ENCODE measurements at places on chromosomes 4 and X.

- no peak for DNase-seq
These were observed 138.0 kb upstream of the FGF13 start for GRCh38 chrX:138849521-138849920.

GRCh38 chr4:189087971-189088370, 852.7 kb upstream of the FRG1 start:
- DNase-seq = no peak

DNA sequence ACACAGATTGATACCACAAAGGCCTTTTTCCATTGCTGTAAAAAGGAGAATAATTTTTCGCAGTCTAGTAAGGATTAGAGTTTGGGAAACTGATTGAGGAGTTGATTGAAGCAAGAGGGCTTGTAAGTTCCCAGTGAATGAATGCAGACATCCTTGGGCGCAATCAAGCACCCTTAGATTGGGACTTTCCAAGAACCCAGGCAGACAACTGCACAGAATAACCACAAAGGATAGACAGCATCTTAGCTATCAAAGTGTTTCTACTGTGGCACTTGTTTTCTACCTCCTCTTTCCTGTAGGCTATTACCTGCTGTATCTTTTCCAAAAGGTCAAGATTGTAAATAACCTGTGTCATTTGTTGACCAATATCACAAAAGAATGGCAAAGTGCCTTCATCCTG, 2.6 kb downstream of the COX18 start:
- DNase-seq = no peak

GRCh38 chr4:128917781-128918180, 108.3 kb downstream of the JADE1 start:
- no peak for DNase-seq

GRCh38 chr4:162891788-162892707, 274.6 kb downstream of the NAF1 start:
- DNase-seq = no peak

GRCh38 chr4:13922459-13922858, 294.9 kb upstream of the BOD1L1 start:
- DNase-seq = no peak

DNA sequence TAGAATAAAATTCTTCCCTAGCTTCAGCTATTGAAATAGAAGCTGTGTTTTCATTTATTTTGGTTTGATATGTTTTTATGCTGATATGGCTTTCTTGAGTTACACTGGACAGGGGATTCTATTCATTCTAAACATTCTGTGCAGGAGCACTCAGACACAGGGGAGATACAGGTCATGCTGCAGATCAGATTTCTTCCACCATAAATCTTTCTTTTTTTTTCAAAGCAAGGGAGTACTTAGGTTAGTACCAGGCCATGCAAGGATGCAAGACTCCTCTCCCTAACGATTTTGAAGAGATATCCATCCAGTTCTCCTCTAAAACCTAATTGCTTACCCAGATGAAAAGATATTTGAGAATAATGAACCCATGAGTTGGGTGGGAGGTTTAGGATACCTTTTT, 21.4 kb downstream of the ETDC start:
- no peak for DNase-seq

DNA sequence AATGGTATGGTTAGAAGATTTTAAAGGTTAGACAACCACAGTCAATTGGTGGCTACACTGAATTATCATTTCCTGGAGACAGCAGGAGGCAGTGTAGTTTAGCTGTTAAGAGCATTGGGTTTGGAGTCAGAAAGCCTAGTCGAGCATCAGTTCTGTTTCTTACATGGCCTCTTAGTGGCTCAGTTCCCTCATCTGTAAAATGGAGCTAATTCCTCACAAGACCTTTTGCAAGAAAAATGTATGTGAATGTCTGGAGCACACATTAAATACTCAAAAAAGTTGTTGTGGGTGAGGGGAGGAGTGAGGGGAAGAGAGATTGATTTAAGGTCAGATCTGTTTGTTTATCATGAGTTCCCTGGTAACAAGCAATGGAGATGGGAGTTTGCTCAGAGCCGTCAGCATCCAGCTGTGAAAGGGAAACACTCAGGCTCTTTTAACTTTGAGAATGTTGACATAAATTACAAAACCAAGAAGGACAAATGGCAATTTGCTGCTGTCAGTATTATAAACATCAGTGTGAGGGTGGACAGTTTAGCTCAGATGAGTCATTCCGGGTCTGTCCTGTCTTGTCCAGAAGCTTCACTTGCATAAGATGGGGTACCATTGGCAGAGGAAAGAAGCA, 98.2 kb upstream of the PGRMC2 start:
- DNase-seq = peak; percentile 94

DNA sequence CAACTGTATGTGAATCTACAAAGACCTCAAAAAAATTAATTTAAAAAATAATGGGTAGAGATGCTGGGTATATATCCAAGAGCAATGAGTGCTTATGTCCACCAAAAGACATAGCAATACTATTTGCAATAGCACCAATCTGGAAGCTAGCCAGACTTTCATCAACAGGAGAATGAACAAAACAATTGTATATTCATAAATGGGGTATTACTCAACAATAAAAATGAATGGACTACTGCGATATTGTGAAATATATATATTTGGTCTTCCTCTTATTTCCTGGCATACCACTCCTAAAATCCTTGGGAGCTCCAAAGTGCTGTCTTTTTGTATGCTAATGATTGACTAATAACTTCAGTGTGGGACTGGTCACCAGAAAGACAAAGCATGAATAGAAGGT, 77.5 kb downstream of the MSN start:
- DNase-seq = peak; percentile 78

DNA sequence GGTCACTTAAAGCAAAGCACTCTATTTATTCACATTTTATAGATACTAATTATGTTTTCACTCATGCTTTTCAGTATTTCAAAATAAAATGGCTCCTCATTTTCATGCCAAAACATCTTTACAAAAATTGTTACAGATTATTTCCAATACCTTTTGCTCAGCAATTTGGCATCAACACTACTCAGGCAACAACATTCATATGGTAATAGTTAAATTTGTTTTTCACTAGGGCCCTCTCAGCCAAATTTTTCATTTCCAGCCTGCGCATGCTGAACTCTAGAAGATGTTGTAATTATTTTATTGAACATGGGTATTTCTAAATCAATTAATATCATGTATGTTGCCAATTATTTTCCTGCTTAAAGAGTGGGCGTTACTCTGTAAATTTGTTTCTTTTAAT, 225.6 kb downstream of the ANTXR2 start:
- no peak for DNase-seq

GRCh38 chr4:184156163-184156920, 61.3 kb downstream of the ENPP6 start:
- DNase-seq = no peak

DNA sequence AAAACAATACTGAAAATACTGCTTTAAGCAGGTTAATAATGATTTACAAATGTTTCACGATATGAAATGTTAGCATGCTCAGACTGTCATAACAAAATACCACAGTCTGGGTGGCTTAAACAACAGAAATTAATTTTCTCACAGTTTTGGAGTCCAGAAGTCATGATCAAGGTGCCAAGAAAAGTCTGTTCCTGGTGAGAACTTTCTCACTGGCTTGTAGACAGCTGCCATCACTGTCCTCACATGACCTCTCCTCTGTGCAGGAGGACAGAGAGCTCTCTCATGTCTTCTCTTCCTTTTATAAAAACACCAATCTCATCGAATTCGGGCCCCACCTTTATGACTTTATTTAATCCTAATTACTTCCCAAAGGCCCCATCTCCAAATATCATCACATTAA, 426.7 kb downstream of the KLHL13 start:
- no peak for DNase-seq

DNA sequence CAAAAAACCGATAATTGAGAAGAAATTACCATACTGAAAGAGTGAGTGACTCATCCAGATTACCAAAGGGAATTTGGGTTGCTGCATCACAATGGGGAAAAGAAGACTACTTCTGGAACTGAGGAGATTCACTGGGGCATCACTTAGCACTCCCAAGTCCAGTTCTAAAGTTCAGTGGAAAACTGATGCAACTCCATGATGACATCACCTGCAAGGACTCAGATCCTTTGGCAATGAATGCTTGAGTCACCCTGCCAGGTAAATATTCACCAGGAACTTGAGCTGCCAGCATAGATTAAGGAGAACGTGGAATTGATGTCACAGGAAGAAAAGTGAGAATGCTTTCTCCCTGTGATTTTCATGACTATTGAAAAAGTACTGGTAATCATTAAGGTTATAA, 32.0 kb upstream of the SMIM10L2A start:
- peak; percentile 92 for DNase-seq

GRCh38 chr4:57211131-57211530, 100.9 kb upstream of the IGFBP7 start:
- no peak for DNase-seq

GRCh38 chr4:93891244-93891643, 62.7 kb downstream of the ATOH1 start:
- no peak for DNase-seq

DNA sequence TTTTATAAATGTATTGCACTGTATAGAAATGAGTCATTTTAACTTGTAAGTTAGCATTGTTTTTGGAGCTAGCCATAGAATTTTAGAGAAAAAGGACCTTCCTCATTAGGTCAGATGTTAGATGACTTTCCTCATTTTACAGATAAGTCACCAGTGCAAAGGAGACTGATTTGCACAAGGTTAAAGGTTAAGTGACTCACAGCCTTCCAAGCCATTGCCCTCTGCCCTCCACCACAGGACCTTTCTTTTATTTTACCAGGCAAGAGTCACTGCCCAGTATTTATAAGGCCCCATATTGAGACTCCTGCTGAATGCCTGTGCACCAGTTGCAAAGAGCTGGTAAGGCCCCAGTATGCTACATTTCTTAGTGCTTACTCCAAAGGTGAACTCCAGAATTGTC, 4.2 kb upstream of the ABCG2 start:
- no peak for DNase-seq

GRCh38 chrX:119529345-119530276, 35.6 kb downstream of the STEEP1 start:
- DNase-seq = no peak

DNA sequence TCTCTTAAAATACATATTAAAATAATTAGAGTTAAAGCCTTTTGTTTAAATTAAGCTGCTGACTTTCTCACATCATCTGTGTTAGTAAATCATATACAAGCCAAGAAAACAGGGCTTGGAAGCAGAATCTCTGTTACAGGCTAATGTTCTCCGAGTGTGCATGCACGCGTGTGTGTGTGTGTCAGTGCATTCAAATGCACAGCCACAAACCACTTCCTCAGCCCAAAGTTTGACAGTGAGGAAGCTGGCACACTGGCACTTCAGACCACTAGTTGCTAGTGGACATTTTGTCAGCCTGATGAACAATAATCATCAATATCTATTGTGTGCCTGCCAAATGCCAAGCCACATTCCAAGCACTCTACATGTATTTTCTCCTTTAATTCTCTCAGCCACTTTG, 5.6 kb downstream of the MAOB start:
- no peak for DNase-seq

GRCh38 chrX:46626566-46626965, 53.0 kb downstream of the CHST7 start:
- no peak for DNase-seq

DNA sequence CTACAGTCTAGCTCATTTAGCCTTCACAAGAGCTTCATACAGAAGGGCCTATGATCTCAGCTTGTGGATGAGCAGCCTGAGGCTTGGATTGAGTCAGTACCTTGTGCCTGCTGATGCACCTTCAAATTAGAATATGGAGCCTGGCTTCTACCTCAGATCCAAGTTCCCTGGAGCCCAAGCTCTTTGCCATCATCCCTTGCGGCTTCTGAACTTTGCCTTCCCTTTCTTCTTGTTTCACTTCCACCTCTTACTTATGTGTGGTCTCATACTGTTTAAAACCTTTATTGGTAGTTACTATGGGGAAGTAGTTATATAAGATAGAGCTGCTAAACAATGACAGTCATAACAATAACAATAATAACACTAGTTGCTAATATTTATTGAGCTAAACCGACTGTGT, 84.3 kb upstream of the AFF2 start:
- DNase-seq = peak; percentile 0

DNA sequence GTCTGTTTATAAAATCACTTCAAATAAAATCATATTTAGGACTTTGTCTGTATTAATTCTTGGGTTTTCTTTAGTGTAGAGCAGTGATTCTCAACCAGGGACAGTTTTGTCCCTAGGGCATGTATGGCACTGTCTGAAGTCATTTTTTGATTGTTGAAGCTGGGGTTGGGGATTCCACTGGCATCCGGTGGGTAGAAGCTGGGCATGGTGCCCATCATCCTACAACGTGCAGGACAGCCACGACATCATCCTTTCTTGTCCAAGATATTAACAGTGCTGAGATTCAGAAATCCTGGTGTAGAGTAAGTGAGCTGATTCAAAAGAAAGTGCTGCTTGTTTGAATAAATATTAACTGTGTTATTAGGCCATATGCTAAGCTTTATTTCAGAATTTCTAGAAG, 28.6 kb downstream of the DCLK2 start:
- no peak for DNase-seq

DNA sequence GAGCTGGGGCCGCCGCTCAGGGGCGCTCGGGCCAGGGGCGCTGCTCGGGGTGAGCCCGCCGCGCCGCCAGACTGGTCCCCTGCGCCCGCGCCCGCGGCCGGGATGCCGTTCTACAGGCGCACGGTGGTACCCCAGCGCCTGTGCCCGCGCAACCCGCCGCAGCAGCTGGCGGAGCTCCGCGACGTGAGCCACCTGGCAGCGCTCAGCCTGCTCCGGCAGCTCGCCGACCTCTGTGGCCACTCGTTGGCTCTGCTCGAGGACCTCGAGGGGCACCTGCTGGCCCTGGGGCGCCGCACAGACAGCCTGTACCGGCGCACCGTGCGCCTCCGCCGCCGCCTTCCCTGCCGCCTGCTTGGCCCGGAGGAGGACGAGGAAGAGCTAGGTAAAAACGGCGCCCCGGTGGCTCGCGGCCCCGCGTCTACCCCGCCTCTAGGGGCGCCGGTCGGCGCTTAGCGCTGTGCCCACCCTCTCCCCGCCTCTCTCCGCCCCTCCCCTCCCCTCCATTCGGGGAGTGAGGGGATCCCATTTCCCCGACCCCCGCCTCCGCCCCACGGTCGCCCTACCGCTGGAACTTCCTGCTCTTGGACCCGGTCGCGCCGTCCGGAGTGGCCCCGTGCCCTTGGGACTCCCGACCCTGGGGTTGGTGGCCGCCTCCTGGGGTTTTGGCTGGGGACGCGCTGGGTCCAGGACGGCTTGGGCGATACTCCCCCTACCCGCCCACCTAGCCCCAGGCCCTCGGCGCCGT, 513 bp downstream of the NHSL2 start:
- peak; percentile 2 for DNase-seq

GRCh38 chr4:105306158-105306781, 159.6 kb downstream of the TET2 start:
- DNase-seq = peak; percentile 64

- DNase-seq = peak; percentile 35
These were observed 886 bp upstream of the WWC2 start for GRCh38 chr4:183098019-183098722.

GRCh38 chr4:75172551-75172950, 239.6 kb downstream of the PARM1 start:
- DNase-seq = no peak

- peak; percentile 14 for DNase-seq
These were observed 1060.1 kb downstream of the ADGRL3 start for GRCh38 chr4:62260254-62260653.

- peak; percentile 57 for DNase-seq
These were observed 308.5 kb downstream of the ARHGAP24 start for GRCh38 chr4:85783483-85783882.
